Activated naive CD4-positive, alpha-beta T cell treated with anti-CD3 and anti-CD28 coated beads, Interleukin-2, amount 50 U/mL, for 16 hours (primary cell): ENCODE measurements at places on chromosomes 11 and 22.

- no peak for DNase-seq
Measured at GRCh38 chr11:19160847-19161246, 40.9 kb downstream of the CSRP3 start.

DNA sequence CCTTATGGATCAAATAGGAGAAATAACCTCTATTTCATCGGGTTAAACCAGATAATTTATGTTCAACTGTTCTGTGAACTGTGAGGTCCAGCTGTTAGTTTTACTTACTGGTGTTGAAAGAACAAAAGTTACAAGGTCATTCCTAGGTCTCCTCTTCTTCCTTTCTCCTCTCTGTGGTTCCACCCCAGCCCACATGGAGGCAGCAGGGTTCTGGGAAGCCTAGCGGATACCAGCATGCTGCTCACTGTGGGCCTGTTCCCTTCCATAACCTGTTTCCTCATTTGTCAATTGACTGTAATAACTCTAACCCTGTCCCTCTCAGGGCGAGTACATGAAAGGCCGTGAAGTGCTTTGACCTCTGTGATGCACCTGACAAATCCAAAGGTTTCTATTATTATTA is 27.8 kb downstream of the RELT start:
- DNase-seq = no peak

GRCh38 chr11:36147491-36147890 is 141.7 kb downstream of the COMMD9 start:
- DNase-seq = no peak

DNA sequence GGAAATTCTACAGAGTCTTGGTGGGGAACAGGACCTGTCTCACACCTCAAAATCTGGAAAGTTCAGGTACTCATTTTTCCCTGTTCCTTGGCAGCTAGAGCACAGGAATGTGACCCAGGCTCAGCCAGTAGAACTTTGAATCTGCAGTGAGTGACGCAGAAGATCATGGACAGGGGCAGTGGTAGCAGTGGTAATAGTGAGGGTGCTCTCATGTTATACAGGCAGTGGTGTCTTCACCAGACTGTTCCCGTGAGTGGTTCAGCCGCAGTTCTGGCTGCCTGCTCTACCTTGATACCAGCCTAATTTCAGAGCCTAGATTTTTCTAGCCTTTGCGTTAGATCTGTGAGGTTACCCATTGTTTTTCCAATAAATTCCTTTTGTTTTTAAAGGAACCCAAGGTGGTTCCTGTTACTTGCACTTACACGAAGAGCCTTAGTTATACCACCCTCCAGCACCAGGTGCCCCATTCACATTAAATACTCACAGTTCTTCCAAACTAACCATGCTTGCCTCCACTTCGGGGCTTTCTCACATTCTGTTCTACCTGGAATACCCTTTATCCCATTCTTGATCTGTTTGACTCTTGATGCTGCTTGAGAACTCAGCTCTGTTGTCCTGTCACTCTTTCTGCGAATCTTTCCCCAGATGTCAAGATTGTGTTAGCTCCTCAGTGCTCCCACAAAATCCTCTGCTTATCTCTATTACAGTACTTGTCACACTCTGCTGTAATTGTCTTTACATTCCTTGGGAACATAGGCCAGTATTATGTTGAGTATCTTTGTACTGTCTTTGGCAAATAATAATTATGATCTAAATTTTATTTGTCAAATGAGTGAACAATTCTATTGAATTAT is 47.8 kb downstream of the SWAP70 start:
- no peak for DNase-seq

- peak; percentile 65 for DNase-seq
Measured at GRCh38 chr11:118792570-118793124, 1.7 kb upstream of the DDX6 start.

GRCh38 chr11:111978028-111978771 is 41.1 kb downstream of the DIXDC1 start:
- DNase-seq = no peak

DNA sequence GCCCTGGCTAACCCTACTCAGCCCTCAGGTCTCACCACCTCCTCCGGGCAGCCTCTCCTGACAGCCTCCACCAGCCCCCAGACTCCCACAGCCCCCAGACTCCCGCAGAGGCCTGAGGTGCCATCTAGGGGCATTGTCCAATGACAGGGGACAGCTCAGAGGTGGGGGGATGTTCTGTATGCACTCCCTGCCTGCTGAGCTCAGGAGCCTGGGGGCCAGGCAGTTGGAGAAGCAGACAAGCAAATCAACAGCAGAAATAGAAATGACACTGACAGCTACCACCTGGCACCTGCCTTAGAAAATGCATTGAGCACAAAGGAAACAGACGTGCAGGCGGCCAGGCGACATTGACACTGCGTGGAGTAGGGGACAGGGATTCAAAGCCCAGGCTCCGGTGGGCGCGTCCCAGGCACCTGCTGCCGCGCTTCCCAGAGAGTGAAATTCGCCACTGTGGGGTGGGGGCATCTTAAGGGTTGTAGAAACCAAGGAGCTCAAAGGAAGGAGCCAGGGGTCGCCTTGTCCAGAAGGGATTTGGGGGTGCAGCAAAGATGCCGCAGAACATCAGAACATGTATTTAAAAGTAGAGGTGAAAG is 22.5 kb upstream of the WNT7B start:
- DNase-seq = no peak

- no peak for DNase-seq
Measured at GRCh38 chr22:17938484-17938924, 85.9 kb downstream of the MICAL3 start.

DNA sequence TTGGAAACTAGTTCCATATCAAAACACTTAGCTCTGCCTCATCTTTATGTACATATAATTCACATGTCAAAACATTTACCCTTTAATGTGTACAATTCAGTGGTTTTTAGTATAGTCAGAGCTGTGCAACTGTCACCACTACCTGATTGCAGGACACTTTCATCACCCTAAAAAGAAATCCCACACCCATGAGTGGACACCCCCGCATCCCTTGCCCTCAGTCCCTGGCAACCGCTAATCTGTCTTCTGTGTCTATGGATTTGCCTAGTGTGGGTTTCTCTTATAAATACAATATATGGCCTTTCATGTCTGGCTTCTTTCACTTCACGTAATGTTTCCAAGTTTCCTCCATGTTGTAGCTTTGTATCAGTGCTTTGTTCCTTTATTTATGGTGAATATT is 8.6 kb upstream of the EMID1 start:
- no peak for DNase-seq

DNA sequence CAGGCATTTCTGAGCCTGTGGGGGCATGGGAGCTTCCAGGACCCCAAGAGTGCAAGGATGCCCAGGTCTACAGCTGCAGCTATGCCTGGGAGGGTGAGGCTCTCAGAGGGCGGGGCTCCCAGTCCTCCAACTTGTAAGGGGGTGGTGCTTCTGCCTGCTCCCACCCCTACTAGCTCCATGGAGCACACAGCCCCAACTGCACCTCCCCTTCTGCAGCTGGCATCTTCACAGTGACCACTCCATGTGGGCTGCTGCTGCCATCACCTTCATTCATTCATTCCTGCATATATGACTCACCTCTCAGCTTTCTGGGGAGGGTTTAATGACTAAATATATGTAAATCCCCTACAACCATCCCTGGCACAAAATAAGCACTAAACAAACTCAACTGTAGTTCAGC is 43.8 kb downstream of the CHST1 start:
- no peak for DNase-seq

DNA sequence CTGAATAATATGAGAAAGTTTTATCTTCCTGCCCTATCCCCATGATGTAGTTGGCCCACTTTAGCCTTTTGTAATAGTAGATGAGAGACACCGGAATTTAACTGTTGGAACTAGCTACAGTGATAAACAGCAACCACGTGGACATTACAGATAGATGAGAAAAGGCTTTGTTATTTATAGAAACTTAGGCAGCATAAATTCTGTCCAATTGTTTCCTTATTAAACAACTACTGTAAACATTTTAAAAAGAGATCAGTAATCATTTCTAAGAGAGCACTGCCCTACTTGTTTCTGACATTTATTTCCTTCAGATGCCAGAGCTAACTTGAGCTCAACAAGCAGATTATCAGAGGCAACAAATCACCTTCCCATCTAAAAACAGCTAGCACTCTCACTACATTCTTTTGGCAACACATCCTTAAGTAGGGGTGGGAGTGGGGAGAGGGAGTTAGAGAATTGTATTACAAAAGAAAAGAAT is 63.1 kb downstream of the SOX6 start:
- DNase-seq = no peak

DNA sequence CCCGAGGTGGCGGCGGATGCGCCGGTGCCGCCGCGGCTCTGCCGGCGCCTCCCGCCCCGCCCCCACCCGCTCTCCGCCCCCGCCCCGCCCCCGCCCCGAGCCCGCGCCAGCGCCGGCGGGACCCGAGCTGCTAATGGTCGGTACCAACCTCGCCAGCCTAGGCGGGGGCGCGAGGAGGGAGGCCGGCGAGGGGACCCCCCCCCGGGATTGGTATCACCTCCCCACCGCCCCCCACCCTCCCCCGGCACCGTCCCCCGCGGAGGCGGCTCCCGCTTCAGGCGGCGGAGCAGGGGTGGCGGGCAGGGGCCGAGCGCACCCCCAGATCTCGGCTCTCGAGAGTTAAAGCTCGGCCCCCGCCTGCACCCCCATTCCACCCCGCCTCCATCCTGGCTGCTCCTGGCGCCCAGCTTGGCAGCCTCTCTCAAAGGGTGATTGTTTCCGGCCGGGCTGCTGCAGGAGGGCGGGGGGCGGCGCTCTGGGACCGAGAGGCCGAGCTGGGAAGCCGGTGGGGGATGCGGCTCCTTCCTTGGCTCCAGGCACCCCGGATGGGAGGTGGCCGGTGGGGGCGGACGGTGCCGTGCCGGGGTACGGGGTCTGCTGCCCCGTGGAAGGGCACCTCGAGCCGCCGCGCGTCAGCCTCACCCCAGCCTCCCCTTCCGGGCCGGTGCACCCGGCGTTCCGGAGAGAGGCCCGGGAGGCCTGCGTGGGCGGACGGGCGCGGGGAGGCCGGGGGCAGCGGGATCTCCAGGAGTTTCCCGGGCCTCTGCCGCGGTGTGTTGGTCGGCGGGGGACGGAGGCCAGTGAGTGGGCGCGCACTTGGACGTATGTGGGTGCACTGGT is at the start of gene B3GAT1:
B3GAT1 (minus strand) TSS at position 40 of the 840 bp plus-strand sequence. CDS start 24,583 bp downstream, outside the sequence.
- DNase-seq = no peak

DNA sequence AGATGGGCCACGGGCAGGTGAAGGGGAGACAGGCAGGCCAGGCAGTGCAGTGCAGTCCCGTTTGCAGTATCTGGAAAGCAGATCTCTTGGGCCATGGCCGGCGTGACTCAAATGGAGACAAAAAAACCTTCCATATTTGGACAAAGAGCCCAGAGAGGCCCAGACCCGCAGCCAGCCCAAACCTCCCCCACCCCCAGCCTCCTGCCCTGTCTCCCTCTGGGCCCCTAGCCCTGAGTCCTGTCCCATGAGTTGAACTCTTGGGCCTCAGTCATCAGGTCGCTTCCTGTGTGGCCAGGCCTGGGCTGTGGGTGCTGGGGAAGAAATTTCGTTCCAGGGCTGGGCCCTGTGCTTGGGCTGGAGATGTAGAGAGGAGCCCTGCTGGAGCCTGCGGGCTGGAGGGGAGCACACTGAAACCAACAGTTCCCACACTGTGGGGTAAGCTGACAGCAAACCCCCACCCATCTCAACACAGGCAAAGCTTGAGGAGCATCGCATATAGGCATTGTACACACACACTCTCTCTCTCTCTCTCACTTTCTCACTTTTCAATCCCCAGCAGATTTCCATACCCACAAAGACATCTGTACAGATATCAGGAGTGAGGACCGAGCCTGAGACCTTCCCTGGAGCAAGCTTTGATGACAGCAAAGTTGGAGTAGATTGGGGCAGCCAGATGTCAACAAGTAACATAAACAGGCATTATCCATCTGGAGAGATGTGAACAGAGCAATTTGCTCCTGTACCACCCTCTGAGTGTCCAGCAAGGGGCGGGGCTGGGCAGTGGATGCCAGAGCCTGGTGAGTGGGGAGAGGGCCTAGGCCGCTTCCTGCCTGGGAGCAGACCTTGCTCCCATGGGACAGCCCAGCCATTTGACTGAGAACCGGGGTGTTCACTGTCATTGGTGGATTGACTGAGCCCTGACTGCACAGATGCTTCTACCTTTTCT is 17.2 kb downstream of the ARHGEF17 start:
- no peak for DNase-seq

DNA sequence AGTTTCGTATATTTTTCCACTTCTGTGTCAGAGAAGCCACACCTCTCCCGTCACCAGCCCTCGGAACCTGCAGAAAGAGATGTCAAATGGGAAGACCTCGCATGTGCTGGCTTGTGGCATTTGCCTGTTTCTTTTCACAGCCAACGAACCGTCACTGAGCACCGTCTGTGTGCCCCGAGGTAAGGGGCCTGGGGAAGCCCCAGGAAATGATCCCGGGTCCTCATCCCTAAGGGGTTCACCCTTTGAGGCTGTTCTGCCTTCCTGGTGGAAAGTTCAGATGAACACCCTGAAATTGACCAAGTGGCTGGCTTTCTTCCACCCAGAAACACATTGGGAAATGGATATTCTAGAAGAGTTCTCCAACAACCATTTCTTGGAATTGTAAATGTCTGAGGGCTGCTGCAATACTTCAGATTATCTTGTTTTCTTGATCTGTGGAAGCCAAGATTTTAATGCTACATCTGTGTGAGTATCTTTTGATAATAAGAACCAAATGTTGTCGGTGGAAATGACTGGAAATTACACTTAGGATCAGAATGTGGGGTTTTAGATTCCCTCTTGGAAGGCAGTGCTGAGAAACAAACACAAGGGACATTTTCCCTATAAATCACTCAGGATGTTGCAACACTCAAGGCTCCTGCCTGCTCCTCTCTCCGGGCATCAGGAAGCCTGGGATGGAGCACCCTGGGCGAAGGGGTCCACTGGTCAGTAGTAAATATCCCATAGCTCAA is 37.6 kb downstream of the RIBC2 start:
- DNase-seq = no peak

DNA sequence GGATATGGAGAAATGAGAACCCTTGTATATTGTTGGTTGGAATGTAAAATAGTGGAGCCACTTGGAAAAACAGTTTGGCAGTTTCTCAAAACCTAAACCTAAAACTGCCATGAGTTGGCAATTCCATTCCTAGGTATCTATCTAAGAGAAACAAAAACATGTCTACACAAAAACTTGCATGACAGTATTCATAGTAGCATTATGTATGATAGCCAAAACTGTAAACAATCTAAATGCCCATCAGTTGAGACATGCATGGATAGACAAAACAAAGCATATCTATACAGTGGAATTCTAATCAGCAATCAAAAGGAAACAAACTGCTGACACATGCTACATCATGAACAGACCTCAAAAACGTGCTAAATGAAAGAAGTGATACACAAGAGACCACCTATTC is 34.9 kb downstream of the TRAF6 start:
- DNase-seq = no peak

- DNase-seq = no peak
Measured at GRCh38 chr11:79508461-79508860, 67.6 kb upstream of the TENM4 start.

- DNase-seq = no peak
Measured at GRCh38 chr11:128509621-128510389, 77.6 kb downstream of the ETS1 start.

GRCh38 chr11:69416762-69417698 is 64.4 kb upstream of the LINC01488 start:
- DNase-seq = no peak

- DNase-seq = no peak
Measured at GRCh38 chr11:76918941-76919386, 58.2 kb downstream of the ACER3 start.
